ENCODE measurements at places on chromosomes 7 and 10.
A peak's percentile ranks its signal among the peaks of the same experiment; 100 is the strongest.

DNA sequence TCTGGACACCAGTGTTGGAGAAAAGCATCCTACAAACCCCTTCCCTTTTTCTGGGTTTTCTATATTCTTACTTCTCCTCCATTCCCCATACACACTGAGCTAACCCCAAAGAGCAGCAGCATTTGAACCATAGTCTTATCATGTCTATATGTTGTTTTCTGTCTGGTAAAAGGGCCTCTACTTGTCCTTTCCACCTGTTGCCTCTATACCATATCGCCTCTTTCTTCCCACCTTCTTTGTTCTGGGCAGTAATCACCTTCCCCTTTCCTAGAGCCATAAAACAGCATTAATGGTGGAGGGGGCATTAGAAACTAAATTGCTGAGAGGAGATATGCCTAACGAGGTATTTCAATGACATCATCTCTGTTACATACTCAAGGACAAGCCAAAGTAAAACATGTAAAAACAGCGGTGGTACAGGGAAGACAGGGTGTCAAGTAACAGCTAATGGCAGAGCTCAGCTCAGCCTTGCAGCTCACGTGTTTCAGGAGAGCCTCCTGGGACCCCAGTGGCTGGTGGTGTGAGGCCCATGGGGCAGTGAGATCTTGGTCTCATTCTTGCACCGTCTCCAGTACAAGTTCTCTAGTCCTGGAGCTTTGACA, 20.6 kb downstream of the NPY start:
- H3K27me3 ChIP-seq, result no peaks in the 10 kb centered on the region
- H3K4me3 ChIP-seq, result no peak overlapping the region
- no peaks in the 10 kb centered on the region for H3K36me3 ChIP-seq
- H3K27ac ChIP-seq, result no peak overlapping the region
- H3K4me1 ChIP-seq, result no peaks in the 10 kb centered on the region
- no peak for DNase-seq

DNA sequence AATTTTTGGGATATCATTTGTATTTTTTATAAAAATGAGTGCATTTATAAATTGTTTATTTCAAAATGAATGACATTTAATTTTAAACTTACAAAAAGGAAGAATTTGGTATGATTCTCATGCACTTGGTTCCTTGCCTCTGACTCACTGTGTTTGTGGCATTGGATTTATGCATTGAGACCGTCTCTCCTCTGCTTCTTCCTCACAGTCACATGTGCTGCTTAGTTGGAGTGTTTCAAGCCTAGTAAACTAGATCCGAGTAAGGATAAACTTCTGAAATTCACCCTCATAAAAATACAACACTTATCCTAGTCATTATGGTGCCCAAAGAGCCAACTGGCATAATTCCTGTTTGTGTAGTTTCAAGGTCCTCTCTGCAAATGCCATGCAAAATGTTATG, 19.1 kb upstream of the FZD8 start:
- H3K36me3 ChIP-seq, result peaks cover 6% of the 10 kb centered on the region
- H3K4me1 ChIP-seq, result no peaks in the 10 kb centered on the region
- H3K27ac ChIP-seq, result no peak overlapping the region
- no peaks in the 10 kb centered on the region for H3K27me3 ChIP-seq
- no peak for DNase-seq

- no peaks in the 10 kb centered on the region for H3K36me3 ChIP-seq
- H3K27ac ChIP-seq, result no peak overlapping the region
- H3K4me3 ChIP-seq, result no peak overlapping the region
- H3K27me3 ChIP-seq, result no peaks in the 10 kb centered on the region
- H3K4me1 ChIP-seq, result no peaks in the 10 kb centered on the region
Measured at GRCh38 chr7:21067216-21067615, 280.5 kb upstream of the SP8 start.

DNA sequence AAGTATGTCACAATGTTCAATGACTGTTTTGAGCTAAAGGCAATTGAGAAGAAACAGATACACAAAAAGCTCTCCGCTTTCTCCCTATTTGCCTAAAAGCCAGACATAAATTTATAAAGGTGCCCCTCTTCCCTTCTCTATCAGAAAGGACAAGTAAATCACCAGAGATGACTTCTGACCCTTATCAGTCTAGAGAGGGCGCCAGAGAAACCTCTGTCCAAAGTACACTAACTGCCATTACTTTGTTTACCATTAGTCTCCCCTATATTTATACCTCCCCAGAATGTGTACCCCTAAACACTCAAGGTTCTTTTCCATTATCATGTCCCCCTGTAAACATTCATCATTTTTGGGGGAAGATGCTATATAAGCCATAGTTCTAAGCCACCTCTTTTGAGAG, 49.3 kb downstream of the TPK1 start:
- DNase-seq, result peak; percentile 4
- no peak overlapping the region for H3K4me3 ChIP-seq
- no peaks in the 10 kb centered on the region for H3K4me1 ChIP-seq
- no peaks in the 10 kb centered on the region for H3K36me3 ChIP-seq
- no peak overlapping the region for H3K27ac ChIP-seq

DNA sequence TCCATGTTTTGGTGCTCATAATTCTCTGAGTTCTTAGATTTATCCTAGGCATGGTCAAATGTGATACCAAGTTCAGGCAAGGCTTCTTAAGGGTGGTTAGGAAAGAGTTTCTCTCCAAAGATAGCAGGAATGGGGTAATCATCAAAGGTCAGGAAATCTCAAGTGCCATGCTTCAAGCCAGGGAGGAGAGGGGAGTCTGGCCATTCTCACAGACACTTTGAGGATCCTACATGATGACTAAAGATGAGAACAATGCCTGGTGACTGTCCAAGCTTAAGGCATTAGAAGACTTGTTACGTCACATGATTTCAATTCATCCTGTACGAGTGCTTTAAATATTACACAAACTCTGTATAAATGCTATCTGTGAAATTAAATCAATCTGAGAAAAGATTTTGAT, 59.4 kb downstream of the POM121L12 start:
- H3K27me3 ChIP-seq, result no peaks in the 10 kb centered on the region
- H3K4me1 ChIP-seq, result no peaks in the 10 kb centered on the region
- no peak overlapping the region for H3K27ac ChIP-seq
- no peak overlapping the region for H3K4me3 ChIP-seq
- no peak for DNase-seq
- H3K36me3 ChIP-seq, result no peaks in the 10 kb centered on the region

GRCh38 chr10:60281792-60282353, 107.8 kb downstream of the ANK3 start:
- no peak for DNase-seq
- no peak overlapping the region for H3K27ac ChIP-seq
- H3K27me3 ChIP-seq, result no peaks in the 10 kb centered on the region
- no peaks in the 10 kb centered on the region for H3K4me1 ChIP-seq
- no peak overlapping the region for H3K4me3 ChIP-seq

GRCh38 chr10:77604941-77605351, 32.7 kb downstream of the KCNMA1 start:
- no peak overlapping the region for H3K4me3 ChIP-seq
- DNase-seq, result no peak
- peaks cover 10% of the 10 kb centered on the region for H3K4me1 ChIP-seq

GRCh38 chr7:157568770-157569584, 232.2 kb downstream of the DNAJB6 start:
- H3K27ac ChIP-seq, result no peak overlapping the region
- H3K36me3 ChIP-seq, result peaks cover 16% of the 10 kb centered on the region
- DNase-seq, result no peak
- no peak overlapping the region for H3K4me3 ChIP-seq
- peaks cover 6% of the 10 kb centered on the region for H3K27me3 ChIP-seq

GRCh38 chr7:12706900-12707536, 19.6 kb downstream of the ARL4A start:
- no peaks in the 10 kb centered on the region for H3K4me1 ChIP-seq
- no peak for DNase-seq
- H3K4me3 ChIP-seq, result no peak overlapping the region

- no peak overlapping the region for H3K27ac ChIP-seq
- H3K4me3 ChIP-seq, result no peak overlapping the region
- no peaks in the 10 kb centered on the region for H3K27me3 ChIP-seq
- DNase-seq, result no peak
- H3K4me1 ChIP-seq, result no peaks in the 10 kb centered on the region
Measured at GRCh38 chr7:130943981-130944380, 210.0 kb upstream of the KLF14 start.

GRCh38 chr7:107628461-107629064, 32.1 kb upstream of the SLC26A4 start:
- H3K36me3 ChIP-seq, result peaks cover 11% of the 10 kb centered on the region
- peaks cover 6% of the 10 kb centered on the region for H3K4me1 ChIP-seq
- no peak for DNase-seq

GRCh38 chr10:86480571-86480970, 41.0 kb downstream of the WAPL start:
- H3K36me3 ChIP-seq, result peaks cover 6% of the 10 kb centered on the region
- no peak overlapping the region for H3K27ac ChIP-seq
- no peak overlapping the region for H3K4me3 ChIP-seq
- H3K27me3 ChIP-seq, result no peaks in the 10 kb centered on the region
- DNase-seq, result no peak

DNA sequence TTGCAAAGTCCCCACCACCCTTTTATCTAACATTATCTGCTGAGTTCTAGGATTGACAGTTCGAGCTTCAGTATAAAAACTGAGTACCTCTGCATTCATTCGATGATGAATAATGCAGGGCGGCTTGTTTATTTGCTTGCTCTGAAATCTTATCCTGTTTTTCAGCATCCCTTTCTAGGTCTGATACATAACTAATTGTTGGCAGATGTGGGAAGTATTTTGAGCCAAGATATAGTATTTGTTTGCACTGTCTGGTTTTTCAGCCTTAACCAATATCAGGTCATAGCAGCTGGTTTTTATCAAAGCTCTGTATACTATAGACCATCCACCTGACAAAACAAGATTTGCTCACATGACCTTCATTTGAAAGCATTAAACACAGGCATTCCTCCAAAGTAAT, 161.4 kb downstream of the TFEC start:
- no peak for DNase-seq
- H3K4me1 ChIP-seq, result no peaks in the 10 kb centered on the region
- H3K27ac ChIP-seq, result no peak overlapping the region
- no peaks in the 10 kb centered on the region for H3K27me3 ChIP-seq

DNA sequence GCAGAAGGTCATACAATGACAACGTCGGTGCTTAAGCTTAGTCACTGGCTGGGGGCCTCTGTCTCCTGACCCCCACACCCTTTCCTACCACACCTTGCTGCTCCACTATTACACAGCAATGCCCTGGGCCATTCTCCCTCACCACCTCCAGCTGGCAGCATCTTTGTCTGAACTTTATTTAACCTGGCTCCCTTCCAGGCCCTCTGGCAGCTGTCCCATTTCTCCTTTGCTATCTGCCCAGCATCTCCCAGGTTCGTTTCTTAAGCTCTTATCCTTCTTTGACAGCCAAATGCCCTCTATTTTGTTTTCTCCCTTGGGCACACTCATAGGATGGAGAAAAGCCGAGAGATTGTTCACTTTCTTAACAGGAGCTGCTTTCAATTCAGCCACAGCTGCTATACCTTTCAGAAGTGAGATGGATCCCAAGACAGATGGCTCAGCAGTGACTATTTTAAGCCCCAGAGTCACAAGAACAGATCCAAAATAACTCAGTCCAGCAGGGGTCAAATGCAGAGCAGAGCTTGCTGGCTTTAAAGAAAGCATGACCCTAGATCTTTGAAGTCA, 1277.1 kb upstream of the AUTS2 start:
- H3K27me3 ChIP-seq, result peaks cover 6% of the 10 kb centered on the region
- H3K4me1 ChIP-seq, result no peaks in the 10 kb centered on the region
- no peak overlapping the region for H3K27ac ChIP-seq
- H3K36me3 ChIP-seq, result peaks cover 6% of the 10 kb centered on the region

GRCh38 chr7:46854958-46855473, 726.9 kb downstream of the TNS3 start:
- H3K36me3 ChIP-seq, result no peaks in the 10 kb centered on the region
- no peak for DNase-seq
- H3K27me3 ChIP-seq, result peaks cover 3% of the 10 kb centered on the region
- H3K4me1 ChIP-seq, result peaks cover under 1% of the 10 kb centered on the region

Measured in endothelial cell (in vitro differentiated cells).